Stimulated activated CD8-positive, alpha-beta memory T cell treated with anti-CD3 and anti-CD28 coated beads, Interleukin-4, amount 100 ng/mL, for 4 hours (primary cell): ENCODE measurements at places on chromosomes 6 and 20.

DNA sequence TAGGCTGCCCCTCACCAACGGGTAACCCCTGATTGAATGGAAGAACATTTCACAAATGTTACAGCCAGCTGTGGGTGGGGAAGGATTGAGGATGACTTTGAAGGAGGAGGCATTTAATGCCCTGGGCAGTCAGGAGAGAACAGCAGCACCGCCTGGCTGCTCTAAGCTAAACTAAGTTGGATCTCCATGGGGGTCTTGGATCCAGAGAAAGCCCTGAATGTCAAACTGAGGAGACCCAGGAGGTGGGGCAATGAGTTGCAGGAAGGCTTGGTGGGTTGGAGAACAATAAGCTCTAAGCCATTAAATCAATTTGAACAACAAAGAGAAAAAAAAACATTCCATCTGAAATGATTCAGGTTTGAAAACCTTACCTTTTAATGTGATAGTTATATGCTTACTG lies 35.4 kb downstream of the TMX4 start:
- no peak for DNase-seq

- no peak for DNase-seq
These were observed 50.8 kb downstream of the CD109 start for GRCh38 chr6:73746787-73747186.

- no peak for DNase-seq
These were observed 36.4 kb downstream of the MYLK4 start for GRCh38 chr6:2714111-2714895.

DNA sequence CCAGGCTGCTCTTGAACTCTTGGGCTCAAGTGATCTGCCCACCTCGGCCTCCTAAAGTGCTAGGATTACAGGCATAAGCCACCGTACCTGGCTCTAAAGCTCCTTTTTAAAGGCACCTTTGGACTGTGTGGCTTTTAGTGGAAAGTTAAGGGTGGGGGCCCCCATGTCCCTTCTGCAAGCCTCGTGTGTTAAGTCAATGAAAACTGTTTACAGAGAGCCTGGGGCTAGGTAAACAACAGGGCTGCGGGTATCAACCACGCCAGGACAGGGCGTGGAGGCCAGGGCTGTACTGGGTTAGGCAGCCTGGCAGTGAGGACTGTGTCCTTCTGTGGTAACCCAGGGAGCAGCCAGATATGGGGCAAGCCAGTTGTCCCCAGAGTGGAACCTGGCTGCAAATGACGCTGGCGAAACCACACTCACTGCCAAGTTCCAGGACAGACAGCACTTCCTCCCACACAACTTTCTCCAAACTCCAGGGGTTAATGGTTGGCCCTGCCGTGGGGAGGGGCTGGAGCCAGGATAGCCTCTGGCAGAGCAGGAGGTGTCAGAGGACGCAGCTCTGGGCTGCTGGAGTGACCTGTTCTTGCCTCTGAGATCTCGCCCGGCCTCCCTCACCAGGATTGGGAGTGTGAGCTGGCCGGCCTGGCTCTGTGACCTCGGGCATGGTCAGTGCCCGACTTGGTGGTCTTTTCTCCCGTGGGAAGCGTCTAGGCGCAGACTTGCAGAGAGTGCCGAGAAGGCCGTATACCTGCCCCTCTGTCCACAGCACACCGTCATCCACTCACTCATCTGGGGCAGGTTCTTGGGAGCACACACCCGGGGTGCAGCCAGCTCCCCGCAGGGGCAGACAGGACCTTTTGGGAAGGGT lies 3.2 kb downstream of the SLC17A9 start:
- no peak for DNase-seq

GRCh38 chr6:36577301-36577700 lies 16.9 kb upstream of the SRSF3 start:
- no peak for DNase-seq

DNA sequence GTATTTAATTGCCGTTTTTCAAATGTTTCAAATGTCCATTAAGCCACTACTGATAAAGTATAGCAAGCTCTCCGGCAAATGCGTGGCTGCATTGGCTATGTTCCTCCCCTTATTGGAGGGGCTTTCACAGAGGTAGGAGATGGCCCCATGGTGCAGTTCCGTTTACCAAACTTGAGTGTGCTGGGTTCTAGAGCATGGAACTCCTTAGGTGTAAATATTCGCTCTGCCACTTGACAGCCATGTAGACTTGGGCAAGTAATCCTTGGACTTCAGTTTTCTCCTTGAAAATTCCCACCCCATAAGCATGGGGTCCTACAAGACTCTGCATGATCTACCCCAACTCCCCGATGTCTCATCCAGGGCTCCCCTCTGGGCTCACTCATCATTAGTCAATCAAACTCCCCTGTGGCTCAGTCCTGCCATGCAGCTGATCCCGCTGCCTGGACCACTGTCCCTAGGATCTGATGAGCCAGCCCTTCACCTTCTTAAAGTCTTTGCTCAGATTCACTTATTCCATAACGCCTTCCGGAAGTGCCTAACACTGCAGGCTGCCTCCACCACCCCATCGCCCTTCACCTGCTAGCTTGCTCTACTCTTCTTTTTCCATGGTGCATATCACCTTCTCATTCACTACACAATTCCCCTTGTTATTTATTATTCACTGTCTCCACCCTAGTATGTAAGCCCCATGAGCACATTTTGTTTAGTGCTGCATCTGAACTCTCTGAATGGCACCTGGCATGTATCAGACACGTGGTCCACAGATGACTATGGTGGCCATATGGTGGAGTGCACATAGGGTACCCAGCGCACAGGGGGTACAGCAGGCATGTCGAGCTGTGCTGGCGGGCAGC lies 18.8 kb downstream of the PRR18 start:
- no peak for DNase-seq

- no peak for DNase-seq
These were observed 208.6 kb upstream of the RNF217 start for GRCh38 chr6:124753562-124754105.

GRCh38 chr6:35486005-35486925 lies 10.6 kb downstream of the TEAD3 start:
- no peak for DNase-seq

- DNase-seq, result no peak
These were observed 101.2 kb downstream of the MYO6 start for GRCh38 chr6:75850026-75850833.

DNA sequence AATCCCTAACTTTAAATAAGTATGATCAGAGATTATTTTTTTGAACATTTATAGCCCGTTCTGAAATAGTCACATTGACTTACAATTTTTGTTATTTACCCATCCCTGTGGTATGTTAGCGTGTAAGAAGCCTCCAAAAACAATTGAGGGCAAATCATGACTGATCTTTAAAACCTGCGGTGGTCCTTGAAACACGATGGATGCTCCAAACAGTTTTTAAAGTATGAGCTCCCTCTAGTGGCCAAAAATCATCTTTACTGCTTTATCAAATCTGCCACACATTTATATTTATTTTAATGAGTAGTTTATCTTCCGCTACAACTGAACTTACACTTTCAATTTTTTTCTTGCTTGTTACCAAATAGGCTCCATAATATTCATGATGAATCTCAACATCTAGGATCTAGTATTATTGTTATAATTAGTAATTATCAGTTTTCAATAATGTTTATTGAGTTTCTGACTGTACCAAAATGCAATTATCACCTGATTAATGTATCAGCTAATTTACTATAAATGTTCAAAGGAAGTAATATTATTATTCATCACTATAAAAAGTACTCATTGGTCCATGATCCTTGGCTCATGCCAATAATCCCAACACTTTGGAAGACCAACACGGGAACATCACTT lies 52.2 kb downstream of the MARCKS start:
- DNase-seq, result no peak

DNA sequence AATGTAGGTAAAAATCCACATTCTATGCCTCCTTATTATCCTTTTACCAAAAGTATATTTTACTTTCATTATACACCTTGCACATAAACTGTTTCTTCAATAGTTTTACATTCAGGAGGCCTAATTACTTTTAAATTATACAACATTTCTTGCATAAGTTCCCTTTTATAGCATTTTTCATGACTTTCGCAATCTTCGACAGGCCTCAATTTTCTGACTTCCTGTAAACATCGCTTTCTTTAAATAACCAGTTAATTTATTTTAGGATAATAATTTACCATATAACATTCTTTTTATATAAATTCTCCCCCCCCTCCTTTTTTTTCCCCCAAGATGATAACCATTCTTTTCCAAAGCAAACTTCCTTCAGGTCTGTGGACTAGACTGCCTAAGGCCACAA lies 9.2 kb downstream of the SLC35A1 start:
- DNase-seq, result no peak

DNA sequence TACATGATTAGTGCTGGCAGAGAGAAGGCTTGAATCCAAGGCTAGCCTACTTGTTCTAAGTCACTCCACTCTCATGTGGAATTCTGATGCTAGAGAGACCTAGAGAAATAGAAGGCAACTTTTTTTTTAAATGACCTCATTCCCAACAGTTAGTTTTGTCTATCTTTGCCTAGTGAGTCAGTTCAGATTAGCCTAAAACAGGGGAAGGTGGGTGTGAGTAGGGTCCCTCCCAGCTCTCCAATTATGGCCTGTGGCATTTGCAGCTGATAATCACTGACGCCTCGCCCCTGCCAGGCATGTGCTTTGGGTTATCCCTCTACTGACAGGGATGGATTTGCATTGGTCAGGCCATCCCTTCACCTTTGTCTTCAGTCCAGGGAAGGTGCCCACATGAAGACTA lies 13.6 kb downstream of the TXLNB start:
- no peak for DNase-seq

- no peak for DNase-seq
These were observed 147.1 kb downstream of the MTHFD1L start for GRCh38 chr6:151012321-151013294.

DNA sequence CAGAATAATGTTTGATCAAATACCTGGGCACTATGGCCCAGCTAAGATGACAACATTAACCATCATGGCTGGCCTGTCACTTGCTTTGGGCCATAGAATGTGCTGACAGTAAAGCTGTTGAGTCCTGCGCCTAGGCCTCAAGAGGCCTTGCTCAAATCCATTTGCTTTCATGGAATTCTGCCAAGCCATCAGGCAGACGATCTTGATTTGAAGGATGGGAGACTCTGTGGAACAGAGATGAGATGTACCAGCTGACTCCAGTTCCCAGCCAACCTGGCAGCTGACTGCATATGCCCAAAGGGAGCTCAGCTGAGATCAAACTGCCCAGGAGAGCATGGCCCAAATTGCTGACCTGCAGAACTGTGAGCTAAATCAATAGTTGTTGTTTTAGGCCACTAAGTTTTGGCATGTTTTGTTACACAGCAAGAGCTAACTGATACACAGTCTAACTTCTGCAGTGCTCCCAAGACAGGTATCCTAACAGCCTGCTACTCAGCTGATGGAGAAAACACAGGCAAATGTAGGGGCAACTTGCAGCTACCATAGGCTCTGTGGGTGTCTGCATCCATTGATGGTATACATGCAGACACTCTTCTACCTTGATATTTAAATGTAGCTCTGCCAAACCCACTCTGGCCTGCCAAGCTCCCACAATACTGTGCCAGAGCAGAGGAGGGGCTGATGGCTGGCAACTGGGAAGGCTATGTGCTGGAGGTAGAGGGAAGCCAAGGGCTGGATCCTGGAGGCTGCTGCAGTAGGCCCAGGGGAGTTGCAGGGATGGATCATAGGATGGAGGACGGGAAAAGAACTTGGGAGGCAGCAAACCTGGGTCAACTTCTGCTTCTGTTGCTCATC lies 55.2 kb upstream of the RNF24 start:
- no peak for DNase-seq

- no peak for DNase-seq
These were observed 543.9 kb upstream of the JARID2 start for GRCh38 chr6:14701946-14702345.

DNA sequence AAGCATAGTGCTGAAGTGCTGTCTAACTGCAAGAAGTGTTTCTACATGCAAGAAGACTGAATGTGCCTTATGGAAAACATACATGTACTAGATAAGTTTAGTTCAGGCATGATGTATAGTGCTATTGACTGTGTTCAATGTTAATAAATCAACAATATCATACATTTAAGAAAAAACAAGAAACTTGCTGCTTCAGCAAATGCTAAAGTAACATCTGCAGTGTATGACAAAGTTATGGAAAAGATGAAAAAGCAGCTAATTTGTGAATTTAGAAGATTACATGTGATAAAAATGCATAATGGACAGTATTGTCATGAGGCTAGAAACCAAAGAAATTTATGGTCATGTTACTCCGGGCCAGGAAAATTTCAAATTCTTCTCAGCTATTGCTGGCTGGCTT lies 174.9 kb upstream of the SPTLC3 start:
- no peak for DNase-seq

DNA sequence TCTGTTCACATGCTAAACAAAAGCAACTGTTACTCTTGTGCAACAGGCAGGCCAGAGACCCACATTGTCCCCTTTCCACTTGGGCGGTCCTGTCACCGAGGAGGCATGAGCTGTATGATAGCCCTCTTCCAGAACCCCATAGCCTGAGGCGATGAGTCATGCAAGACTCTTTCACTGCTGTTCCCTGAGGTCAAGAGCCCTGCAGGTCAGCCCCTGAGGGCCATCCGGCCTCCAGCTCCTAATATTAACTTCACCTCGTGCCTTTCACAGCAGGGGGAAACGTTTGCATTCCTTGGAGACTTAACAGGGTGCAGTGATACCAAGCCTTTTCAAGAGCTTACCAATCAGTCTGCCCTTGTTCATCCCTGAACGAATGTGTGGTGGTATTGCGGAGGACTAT lies 253.3 kb upstream of the ECI2 start:
- no peak for DNase-seq

DNA sequence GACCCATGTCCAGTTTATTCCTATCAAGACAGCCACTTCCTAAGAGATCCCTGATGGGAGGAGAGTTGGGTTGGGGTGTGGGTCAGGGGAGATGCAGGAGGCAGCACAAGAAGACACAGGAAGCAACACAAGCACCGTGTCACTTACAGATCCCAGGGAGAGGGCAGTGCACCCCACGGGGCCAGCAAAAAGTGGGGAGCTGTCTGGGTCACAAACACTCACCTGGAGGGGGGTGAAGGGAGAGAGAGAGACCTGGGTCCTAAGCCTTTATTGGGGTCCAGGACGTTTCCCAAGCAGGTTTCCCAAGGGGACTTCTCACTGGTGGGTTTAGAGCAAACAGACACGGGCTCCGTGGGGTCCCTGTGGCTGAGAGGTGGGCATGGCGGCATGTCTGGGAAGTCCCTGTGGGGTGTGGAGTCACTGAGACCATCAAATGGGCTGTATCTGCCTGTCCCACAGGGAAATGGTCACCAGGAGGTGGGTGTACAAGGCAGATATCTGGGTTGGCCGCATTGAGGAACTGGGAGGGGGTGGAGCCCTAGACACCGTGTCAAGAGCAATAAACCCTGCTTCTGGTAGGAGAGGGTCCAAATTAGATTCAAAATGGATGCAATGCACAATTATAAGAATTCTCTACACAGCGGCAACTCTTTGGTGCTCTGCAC lies 1.6 kb upstream of the CD93 start:
- no peak for DNase-seq
